ENCODE measurements at places on chromosomes 16 and 17.

GRCh38 chr16:68529931-68530701 lies 9.0 kb upstream of the ZFP90 start:
- peak; percentile 93 for DNase-seq

DNA sequence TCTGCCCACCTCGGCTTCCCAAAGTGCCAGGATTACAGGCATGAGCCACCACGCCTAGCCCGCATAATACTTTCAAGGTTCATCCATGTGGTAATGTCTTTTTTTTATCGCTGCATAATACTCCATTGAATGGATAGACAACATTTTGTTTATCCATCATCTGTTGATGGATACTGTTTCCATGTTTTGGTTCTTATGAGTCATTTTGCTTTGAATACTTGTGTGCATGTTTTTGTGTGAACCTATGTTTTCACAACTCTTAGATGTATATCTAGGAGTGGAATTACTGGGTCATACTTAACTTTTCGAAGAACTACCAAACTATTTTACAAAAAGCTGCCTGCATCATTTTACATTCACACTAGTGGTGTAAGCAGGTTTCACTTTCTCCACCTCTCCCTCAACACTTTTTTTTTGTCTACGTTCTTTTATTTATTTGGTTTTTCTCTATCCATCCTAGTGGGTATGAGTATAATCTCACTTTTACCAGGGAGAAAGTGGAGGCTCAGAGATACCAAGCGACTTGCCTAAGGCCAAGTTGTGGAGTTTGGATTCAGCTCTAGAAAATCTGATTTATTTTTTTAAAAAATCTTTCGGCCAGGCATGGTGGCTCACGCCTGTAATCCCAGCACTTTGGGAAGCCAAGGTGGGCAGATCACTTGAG lies 151.2 kb downstream of the CMIP start:
- no peak for DNase-seq

GRCh38 chr17:43428524-43428923 lies 29.7 kb downstream of the ARL4D start:
- DNase-seq, result no peak

- DNase-seq, result no peak
Observed at GRCh38 chr17:75636381-75637142, 3.3 kb downstream of the SMIM5 start.

- DNase-seq, result no peak
Observed at GRCh38 chr16:28526201-28527099, 12.3 kb downstream of the NUPR1 start.

DNA sequence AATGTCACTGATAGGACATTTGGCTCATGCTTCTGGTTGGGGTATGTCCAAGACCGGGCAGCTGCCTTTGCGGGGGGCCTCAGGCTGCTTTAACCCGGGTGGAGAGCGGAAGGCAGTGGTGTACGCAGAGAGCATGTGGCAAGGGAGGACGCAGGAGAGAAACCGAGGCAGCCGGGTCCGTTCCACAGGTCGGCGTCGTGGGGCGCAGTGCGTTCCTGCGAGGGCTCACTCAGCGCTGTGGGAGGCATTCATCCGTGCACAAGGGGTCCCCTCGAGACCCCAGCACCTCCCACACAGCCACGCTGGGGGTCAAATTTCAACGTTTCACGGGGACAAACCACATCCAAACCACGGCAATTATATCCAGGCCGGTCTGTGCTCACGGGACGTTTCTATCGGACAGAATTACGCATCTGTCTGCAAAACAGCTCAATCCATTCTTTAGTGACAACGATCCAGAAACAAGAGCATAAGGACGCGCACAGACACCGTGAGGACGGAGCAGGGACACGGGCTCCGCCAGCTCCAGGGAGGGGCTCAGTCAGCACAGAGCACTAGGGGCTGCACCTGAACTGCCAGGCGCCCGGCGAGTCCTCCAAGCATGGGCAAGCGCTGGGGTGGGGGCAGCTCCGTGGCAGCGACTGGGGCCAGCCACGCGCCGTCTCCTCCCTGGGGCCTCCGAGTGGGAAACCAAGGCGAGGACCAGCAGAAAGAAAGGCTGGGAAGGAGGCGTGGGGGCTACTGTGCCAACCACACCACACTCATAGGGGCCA lies 108.4 kb upstream of the METRNL start:
- no peak for DNase-seq

DNA sequence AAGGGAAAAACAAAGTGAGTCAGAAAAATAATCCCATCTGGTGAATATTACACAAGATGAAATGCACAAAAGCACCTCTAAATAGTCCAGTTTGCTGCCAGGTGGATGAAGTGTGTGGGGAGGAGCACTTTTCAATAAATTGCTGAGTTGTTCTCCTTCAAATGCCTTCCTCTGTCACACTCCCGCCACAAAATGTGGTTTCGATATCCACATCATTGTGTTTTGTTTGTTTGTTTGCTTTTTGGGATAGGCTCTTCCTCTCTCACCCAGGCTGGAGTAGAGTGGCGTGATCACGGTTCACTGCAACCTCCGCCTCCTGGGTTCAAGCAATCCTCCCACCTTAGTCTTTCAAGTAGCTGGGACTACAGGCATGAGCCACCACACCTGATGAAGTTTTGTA lies 24.6 kb upstream of the SHISA9 start:
- DNase-seq, result no peak

- no peak for DNase-seq
Observed at GRCh38 chr17:39054111-39054645, 87.0 kb upstream of the FBXO47 start.

- DNase-seq, result no peak
Observed at GRCh38 chr17:28071891-28072606, 29.6 kb downstream of the NLK start.

DNA sequence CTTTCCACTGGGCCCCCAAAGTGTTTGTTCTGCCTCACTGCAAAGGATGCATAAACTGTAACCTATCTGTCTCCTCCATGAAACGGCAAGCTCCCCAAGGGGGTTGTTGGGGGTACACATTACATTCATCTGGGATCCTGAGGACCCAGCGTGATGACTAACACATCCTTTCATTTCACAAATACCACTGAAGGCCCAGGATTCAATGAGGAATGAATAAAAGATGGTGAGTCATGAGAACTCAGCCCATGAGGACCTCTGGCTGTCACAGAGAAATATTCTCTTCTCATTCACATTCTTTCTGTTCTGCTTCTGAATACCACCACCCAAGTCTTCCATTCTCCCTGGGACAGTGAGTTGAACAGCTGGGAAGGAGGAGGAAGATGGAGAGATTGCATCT lies 149.8 kb downstream of the RBFOX3 start:
- DNase-seq, result no peak

- DNase-seq, result no peak
Observed at GRCh38 chr17:20275653-20276052, 191.7 kb downstream of the LGALS9B start.

GRCh38 chr16:8866118-8866883 lies 2.5 kb downstream of the CARHSP1 start:
- DNase-seq, result no peak

DNA sequence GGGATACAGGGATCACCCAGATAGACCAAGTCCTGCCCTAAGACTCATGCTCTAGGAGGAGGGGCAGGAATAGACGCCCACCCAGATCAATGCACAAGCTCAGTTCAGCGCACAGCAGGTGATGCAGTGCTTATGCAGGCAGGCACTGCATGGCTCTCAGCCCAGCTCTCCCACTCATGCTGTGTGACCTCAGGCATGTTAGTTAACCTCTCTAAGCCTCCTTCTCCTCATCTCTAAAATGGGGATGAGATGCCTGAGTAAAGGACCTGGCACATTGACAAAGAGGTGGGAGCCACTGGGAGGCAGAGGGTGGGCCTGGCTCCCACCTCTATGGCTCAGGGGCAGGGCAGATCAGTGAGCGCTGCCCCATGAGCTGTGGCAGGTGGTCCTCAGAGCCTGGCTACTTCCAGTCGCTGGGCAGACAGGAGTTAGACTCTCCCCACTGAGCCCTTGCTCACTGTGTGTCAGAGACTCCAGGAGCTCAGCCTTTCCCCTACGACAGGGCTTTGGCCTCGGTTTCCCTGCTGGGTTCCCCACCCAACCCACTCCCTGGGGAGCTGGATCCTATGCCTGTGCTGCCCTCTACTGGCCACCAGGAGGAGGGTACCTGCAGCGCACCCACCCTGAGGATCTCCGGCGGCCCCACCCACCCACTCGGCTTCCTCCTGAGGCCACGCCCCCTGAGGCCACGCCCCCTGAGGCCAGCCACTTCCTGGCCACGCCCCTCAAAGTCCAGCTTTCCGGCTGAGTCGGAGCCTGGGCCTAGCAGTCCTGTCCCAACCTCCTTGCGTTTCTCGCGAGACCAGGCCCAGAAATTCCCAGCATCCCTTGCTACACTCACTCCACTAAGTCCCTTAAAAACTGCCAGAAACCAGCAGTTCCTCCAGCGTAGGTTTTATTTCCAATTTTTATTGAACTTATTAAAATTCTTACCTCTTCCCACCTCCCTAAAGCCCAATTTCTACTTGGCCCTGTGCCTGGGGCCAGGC lies 196.1 kb downstream of the GSG1L start:
- peak; percentile 33 for DNase-seq

DNA sequence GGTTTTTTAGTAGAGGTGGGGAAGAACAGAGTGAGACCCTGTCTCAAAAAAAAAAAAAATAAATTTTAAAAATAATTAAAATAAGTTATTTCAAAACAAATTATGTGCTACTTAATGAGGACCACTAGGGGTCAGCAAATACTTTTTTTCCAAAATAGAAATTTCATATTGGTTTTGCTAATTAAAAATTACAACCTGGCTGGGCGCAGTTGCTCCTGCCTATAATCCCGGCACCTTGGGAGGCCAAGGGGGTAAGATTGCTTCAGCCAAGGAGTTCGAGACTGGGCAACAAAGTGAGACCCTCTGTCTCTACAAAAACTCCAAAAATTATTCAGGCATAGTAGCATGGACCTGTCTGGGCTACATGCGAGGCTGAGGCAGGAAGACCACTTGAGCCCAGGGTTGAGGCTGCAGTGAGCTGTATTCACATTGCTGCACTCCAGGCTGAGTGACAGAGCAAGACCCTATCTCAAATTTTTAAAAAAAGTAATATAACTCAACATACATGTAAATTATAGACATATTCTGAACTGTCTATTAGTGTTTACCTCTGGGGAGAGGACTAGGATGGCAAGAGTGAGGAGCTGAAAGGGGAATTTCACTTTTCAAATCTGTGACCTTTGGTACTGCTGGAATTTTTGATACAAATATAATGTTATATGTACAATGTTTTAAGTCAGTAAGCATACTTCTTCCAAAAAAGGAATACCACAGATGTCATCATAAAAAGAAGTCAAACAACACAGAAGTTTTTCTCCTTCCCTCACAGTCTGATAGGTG lies 8.1 kb downstream of the MEIOB start:
- DNase-seq, result no peak

DNA sequence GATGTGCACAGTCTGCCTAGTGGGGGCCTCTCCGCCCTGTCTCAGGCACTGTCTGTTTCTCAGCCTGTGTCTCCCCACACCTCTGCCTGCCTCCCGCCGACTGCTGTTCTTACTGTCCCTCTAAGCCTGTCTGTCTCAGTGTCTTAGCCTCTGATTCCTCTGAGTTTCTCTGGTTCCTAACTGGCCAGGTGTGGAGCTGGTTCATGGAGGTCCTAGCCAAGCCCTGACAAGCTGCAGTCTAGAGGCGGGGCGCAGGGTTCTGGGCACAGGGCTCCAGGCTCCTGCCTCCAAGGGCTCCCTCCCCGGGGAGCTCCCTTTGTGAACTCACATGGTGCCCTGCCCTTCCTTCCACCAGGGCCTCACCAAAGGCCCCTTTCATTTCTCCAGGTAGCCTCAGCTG lies 19.4 kb downstream of the C17orf100 start:
- no peak for DNase-seq

All from activated naive CD4-positive, alpha-beta T cell treated with anti-CD3 and anti-CD28 coated beads, Interleukin-2, amount 50 U/mL, for 16 hours (primary cell).